ENCODE measurements at places on chromosomes 2 and 18.

- DNase-seq: no peak
Observed at GRCh38 chr2:101442042-101442666, 32.8 kb downstream of the RFX8 start.

GRCh38 chr18:10245846-10246175 is 208.6 kb upstream of the APCDD1 start:
- DNase-seq: no peak

DNA sequence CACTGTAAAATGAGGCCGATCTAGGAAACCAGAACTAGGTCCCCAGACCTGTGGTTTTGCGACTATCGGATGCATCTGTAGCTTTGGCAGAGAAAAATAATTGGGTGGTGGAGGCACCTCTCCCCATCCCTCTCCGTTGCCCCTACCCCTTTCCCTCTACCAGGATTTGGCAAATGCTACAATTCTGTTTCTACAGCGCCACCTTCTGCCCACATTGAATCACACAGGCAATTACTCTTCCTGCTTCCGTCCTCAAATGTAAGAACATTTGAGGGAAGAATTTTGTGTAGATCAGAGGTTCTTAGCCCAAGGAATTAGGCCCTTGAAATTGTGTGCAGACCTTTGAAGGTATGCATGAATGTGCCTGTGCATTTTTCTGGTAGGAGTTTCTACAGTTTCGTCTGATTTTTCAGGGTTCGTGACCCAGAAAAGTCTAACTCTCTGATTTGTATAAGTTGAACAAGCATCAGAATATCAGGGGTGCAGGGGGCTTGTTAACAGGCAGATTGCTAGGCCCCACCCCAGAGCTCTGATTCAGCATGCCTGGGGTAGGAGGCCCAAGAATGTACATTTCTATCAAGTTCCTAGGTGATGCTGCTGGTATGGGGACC is 11.2 kb downstream of the ATP6V1B1 start:
- DNase-seq: no peak

- no peak for DNase-seq
Observed at GRCh38 chr2:96345868-96346462, 10.4 kb downstream of the NCAPH start.

GRCh38 chr2:149725234-149725633 is 137.7 kb upstream of the MMADHC start:
- no peak for DNase-seq

DNA sequence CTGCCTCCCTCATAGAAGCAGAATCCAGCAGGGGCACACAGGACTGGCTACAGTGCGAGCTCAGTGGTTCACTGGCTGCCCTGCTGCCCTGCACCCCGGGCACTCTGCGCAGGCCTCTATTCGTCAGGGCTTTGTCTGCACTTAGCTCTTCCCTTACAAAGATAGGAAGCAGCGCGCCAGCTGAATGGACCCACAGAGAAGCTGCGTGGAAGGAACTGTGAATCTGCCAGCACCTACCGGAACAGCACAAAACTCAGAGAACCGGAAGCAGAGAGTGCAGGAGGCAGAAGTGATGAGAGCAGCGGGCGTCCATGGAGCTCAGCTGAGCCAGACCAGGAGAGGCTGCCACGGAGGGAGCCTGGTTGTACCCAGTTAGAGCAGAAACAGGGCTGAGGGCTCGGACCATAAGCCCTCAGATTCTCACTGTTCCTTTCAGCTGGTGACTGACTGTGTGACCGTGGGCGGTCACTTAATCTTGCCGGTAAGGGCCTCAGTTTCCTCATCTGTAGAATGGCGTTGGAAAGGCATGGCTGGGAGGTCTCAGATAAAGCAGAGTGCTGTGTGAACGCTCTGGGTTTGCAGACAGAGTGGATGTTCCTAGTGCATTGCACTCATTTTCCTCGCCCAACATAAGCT is 23.1 kb upstream of the SLC66A3 start:
- DNase-seq: no peak

DNA sequence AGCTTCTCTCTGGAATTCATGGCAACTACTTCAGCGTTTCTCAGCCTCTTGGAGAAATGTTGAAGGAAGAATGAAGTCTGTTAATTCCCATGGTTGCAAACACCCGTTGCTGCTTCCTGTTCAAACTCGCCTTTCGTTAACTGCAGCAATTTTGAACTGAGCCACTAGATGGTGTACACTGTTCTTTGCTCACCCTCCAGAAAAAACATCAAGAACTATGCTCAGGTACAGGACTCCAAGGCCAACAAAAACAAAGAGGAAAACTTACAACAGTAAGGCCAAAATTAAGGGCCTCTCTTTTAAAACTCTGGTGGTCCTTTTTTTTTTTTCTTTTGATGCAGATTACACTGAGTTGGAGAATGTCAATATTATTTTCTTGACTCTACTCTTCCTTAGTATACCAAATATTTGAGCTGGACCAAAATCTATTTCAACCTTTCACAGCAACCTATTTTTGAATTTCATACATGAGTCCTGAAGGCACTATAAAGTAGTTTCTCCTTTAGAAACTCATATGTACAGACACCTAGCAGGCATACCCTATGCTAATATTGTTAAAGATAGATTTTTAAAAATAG is 58.2 kb downstream of the KLHL14 start:
- DNase-seq: no peak

DNA sequence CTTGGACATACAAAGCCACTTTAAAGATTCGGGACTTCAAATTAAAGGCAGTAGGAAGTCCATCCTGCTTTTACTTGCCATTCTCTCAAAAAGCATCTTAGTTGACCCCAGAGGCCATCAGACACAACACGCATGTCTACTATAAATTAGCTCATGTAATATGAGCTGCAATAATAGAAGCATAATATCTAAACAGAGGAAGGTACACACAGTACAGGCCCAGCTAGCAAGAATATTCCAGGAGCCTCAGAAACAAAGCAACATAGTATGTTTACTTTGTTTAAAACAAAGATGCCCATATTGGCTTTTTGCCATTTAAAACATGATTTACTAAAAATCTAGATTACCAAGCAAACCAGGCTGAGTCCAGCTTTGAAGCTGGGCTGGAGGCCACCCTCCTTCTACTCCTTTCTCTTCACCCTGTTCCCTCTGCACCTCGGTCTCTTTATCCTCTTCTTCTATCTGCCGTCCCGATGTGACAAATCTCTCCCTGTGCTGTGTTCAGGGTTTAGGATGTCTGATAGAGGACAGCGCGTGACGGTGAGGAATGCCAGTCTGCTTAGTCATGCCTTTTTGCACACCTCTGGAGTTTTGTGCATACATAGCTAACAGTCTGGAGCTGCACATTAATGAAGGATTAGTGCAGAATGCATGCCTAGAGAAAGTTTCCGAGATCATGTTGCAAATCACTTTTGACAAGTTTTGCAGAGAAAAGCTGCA is 28.2 kb downstream of the DTNA start:
- no peak for DNase-seq

- no peak for DNase-seq
Observed at GRCh38 chr2:5915881-5916310, 223.7 kb downstream of the SOX11 start.

DNA sequence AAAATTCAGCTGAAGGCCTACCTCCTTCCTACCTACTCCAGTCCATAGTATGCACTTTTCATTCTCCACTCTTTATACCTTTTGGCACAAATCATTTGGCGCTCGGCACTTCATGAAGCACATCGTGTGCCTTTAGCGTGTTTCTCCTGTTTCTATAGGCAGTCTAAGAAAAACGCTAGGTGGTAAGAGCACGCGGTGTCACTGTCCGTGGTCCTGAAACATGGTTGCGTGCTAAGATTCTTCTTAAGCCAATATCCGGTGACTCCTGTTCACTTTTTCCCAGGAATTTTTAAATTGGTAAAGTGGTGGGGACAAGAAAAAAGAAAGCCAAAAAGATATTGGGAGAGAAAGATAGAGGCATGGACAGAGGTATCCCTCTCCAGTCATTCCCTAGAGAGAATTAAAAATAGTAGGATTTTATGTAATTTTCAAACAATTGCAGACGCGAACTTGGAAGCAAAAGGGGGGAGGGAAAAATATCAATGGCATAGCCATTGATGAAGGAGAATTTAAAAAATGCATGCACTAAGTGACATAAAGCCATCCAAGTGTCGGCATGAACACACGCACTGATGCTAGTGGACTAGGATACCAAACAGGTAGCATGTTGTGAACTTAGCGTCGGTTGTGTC is 1.4 kb upstream of the CTNNA2 start:
- DNase-seq: no peak

GRCh38 chr2:158346032-158346431 is 110.5 kb downstream of the CCDC148 start:
- no peak for DNase-seq

GRCh38 chr2:197707316-197708213 is 2.4 kb downstream of the MARS2 start:
- no peak for DNase-seq

DNA sequence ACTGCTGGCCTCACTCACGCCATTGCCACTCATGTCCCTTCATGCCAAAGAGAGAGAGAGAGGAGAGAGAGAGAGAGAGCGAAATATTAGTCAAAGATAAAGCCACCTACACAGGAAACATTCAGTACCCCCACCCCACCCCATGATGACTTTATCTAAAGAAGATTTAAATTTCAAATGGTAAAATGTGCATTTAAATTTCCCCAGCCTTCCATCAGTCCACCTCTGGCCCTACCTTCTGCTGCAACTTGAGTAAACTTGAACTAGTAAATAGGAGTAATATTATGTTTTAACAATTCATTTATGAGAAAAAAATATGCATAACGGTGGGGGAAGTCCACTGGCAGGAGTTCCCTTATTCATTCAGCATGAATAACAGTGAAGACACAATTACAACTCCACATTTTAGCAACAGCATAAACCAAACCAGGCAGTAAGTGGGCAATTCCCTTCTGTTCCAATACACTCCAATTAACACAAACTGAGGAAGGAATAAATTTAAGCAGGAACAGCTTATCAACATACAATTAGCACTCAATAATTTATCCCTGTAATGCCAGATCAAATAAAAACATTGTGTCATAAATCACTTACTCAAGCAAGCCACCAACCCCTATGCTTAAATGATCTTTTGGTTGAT is 264.2 kb downstream of the LNPK start:
- DNase-seq: no peak

DNA sequence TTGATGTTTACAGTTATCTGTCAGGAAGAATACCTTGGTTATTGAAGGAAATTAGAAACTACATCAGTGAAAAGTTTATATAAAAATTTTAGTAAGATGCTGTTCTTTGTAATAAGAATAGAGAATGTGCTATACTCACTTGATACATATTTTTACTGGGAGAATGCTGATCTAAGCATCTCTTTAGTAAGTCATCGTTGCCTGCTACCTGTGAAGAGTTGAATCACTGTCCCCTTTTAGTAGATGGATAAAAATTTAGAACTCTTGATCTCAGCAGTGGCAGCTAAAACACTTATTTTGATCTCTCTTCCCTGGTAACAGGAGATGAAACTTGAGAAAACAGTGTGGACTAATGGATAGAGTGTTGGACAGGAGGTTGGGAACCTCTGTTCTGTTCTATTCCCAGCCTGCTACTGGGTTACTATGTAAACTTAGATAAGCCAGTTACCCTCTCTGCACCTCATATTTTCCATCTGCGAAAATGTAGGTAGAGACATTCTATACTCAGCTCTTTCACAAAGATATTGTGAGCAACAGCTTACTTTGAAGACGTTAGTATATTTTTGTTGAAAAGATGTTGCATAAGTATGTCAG is 100.3 kb downstream of the FEZ2 start:
- no peak for DNase-seq

DNA sequence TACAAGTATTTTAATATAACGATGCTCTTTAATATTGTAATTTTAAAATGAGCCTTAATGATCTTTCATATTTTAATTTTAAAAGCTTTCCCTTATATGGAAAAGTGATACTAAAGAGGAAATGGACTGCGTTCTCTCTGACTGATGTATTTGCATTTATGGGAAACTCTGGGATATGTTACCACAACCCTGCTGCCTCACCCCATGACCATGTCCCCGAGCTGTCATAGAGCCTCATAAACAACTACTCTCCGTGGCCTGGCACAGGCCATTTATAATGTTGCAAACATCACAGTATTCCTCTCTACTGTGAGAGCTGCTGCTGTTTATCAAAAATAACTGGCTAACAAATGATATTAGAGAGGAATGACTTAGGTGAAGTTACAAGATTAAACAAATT is 75.8 kb upstream of the SEC11C start:
- no peak for DNase-seq

GRCh38 chr2:16014041-16014787 is 73.9 kb downstream of the MYCN start:
- no peak for DNase-seq

DNA sequence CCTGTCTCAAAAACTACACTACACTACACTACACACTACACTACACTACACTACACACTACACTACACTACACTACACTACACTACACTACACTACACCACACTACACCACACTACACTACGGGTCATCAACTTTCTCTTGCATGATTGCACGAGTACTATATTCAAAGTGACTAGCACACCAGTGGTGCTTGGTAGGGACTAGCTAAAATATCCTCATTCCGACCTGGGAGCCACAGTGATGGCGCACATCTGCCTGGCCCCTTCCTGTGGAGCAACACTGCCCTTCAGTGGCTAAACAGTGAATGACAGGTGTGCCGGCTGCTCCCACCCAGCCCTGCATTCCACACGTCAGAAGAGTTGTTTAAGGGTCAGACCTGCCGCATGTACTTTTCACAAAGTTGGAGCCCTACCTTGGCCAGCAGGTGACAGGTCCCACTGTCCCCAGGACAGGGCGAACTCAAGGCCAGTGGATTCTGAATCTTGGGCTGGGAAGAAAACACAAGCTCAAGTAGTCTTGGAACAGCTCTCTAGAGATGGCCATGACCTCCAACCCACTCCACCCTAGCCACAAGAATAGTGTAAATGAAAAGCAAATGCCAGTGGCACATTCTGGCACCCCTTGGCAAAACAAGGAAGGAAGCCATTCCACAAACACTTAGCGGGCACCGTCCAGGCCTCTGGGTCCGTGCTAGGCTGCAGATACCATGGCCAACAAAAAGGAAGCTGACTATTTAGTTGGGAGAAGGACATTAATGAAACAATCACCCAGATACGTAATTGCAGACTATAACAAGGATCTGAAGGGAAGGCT is 79.7 kb upstream of the MSH2 start:
- DNase-seq: no peak

DNA sequence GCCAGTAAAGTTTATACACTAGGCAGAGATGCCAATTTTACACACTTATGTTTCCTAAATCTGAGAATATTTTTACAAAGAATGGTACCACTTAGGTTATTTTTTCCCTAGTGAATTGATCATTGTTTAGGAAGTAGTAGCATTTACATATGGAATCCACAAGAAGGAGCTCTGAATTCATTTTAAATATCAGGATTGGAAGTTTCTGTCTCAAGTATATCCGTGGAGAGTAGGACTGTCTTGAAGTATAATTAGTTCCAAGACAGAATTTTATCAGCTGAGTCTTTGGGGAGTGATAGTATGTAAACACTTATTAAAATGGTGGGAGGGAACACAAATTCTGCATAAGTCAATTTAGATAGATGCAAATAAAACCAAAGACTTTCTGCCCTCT is 82.3 kb upstream of the FAM98A start:
- DNase-seq: no peak
